Activated CD4-positive, alpha-beta T cell treated with anti-CD3 and anti-CD28 coated beads, Interleukin-2, Interleukin-4, amounts not matched to agents 100 ng/mL and 50 ng/mL, durations not matched to agents 16 hours and 8 hours (primary cell): ENCODE measurements at places on chromosomes 2 and 18.
A peak's percentile ranks its signal among the peaks of the same experiment; 100 is the strongest.

DNA sequence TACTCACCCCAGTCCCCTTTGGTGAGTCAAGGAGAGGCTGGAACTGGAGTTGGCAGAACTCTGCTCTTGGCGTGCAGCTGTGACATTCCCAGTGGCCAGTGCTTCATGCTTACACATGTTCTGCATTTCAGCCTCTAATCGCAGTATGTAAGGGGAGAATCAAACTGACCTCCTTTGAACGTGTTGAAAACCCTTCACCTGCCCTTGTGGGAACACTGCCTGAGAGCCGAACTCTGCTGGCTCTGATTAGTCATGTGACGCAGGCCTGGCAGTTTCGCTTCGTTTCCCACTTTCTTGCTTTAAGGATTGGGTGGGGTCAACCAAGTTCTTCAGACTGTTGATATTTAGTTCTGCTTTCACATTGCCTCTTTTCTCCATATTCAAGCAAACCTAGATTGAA lies 173.8 kb upstream of the BCL2L11 start:
- DNase-seq: no peak

- no peak for DNase-seq
These were observed 2.1 kb downstream of the RNF149 start for GRCh38 chr2:101306410-101306809.

DNA sequence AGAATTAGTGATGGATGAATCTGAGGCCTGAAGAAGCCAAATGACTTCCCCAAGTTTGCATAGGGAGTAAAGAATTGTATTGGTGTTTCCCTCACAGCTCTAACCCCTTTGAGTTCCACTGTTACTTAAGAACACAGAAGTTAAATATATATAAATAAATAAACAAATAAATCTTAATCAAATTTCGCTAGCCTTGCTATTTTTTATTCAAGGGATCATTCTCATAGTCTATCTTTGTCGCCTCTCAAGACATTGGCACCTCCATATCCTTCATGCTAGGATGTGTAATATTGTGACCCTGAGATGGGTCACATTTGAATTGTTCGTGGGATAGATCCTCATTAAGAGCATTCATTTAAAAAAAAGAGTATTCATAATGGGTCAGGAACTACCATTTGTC lies 121.3 kb upstream of the HNMT start:
- no peak for DNase-seq

DNA sequence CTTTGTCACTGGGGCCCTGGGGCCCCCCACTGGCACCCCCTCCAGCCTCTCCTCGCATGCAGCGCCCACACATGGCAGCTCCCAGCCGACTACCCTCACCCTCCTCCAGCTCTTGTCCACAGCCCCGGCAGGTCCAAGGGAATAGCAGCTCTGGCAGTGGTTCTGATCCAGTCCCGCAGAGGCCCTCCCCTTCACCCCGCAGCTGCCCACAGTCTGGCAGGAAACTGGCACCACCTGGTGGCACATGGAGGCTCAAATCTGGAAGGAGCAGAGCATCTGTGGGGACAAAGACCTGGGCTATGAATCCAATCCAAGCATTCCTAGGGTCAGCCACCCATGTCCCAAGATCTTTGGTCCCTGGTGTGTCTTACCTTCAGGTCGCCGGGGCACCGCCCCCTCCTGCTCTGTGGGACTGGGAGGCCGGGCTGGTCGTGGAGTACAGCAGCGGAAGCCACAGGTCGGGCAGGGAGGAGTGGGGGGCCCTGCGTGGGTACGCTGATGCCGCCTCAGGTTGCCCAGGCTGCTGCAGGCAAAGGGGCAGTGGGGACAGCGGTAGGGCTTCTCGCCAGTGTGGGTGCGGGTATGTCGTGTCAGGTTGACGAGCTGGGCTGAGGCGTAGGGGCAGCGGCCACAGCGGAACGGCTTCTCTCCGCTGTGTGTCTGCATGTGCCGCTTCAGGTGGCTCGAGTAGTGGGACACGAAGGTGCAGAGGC lies 2.3 kb downstream of the ZNF513 start:
- DNase-seq: no peak

- DNase-seq: no peak
These were observed 138.0 kb upstream of the DNMT3A start for GRCh38 chr2:25479761-25480160.

GRCh38 chr2:10304458-10305253 lies 2.0 kb downstream of the HPCAL1 start:
- no peak for DNase-seq

DNA sequence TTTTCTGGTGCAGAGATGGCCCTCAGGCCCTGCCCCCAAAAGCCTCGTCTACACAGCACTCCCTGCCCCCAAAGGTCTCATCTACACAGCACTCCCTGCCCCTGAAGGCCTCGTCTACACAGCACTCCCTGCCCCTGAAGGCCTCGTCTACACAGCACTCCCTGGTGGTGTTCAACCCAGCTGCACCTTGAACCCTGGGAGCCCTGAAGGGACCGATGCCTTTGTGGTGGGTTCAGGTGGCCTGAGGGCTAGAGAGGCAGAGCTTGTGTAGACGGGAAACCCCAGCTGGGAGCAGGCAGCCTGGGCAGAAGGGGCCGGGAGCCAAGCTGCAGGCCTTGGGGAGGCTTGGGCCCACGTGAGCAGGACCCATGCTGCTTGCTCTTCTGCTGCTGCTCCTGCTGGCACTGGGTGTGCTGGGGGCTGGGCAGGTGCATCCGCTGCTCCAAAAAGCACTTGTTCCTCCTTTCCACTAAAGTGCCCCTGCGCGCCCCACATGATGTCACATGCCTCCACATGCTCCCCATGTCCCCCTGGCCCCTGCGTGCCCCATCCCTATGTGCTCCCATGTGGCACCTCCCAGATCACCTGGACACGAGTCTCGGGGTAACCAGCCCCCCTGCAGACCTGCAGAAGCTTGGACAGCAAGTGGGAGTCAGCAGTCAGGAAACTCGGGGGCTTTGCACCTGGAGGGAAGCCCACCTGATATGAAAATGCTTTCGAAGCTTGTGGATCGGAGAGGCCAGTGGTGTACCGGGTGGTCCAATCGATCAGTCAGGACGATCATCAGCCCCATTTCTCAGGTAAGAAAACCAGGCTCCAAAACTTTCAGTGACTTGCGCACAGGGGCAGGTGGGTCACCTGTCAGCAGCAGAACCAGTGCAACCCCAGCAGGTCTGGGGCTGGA lies 94.9 kb upstream of the CTDP1 start:
- no peak for DNase-seq

- no peak for DNase-seq
These were observed 239.8 kb downstream of the EIPR1 start for GRCh38 chr2:3137651-3138300.

- DNase-seq: no peak
These were observed 89.8 kb upstream of the NEUROD1 start for GRCh38 chr2:181770150-181770549.

DNA sequence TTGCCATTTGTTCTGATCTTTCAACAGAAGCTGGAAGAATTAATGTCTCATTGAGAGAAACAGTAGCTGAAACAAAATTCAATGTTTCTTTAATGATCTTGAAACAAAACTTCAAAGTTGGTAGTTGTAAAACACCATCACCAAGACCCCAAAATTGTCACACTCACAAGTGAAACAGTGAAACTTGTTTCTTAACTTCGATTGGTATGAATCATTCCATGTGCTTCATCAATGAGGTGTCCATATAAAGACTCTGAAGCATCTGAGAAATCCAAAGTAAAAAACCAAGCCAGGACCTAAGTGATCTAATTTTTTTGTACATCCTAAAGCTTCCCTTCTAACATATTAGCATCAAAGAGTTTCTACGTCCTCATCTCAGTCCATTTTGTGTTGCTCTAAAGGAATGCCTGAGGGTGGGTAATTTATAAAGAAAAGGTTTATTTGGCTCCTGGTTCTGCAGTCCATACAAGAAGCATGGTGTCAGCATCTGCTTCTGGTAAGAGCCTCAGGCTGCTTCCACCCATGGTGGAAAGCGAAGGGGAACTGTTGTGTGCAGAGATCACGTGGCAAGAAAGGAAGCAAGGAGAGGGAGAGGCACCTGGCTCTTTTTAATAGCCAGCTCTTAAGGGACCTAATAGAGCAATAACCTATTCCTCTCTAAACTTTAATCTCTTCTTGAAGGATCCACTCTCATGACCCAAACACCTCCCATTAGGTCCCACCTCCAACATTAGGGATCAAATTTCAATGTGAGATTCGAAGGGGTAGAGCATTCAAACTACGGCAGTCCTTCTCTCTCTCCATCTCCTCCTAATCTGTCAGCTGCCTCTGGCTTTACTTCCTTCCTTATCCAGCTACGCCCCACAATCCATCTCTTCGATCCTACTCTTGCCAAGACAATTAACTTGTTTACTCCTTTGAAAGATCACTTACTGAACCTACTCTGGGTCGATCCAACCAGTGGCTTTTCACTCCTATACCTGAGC lies 20.7 kb upstream of the TLK1 start:
- peak; percentile 52 for DNase-seq

GRCh38 chr2:184137955-184138354 lies 460.4 kb upstream of the ZNF804A start:
- DNase-seq: no peak

- DNase-seq: no peak
These were observed 503.5 kb upstream of the SOX11 start for GRCh38 chr2:5188636-5189035.

- DNase-seq: no peak
These were observed 55.3 kb upstream of the HK2 start for GRCh38 chr2:74778381-74779264.

DNA sequence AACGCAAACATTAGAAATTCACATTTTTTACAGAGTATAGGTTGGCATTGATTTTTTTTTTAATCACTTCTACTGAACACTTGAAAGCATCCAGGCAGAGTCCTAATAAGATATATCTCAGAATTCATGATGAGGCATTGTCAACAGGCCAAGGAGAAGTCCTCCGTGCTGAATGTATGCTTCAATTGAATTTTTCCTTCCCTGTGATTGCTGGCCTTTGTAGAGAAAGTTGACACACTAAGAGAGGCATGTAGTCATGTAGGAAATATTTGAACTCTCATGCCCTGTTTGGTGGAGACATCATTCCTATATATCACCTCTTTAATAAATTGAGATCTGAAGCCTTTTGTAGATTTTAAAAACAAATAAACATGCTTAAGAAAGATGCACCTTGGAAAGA lies 844.9 kb downstream of the CPS1 start:
- no peak for DNase-seq

DNA sequence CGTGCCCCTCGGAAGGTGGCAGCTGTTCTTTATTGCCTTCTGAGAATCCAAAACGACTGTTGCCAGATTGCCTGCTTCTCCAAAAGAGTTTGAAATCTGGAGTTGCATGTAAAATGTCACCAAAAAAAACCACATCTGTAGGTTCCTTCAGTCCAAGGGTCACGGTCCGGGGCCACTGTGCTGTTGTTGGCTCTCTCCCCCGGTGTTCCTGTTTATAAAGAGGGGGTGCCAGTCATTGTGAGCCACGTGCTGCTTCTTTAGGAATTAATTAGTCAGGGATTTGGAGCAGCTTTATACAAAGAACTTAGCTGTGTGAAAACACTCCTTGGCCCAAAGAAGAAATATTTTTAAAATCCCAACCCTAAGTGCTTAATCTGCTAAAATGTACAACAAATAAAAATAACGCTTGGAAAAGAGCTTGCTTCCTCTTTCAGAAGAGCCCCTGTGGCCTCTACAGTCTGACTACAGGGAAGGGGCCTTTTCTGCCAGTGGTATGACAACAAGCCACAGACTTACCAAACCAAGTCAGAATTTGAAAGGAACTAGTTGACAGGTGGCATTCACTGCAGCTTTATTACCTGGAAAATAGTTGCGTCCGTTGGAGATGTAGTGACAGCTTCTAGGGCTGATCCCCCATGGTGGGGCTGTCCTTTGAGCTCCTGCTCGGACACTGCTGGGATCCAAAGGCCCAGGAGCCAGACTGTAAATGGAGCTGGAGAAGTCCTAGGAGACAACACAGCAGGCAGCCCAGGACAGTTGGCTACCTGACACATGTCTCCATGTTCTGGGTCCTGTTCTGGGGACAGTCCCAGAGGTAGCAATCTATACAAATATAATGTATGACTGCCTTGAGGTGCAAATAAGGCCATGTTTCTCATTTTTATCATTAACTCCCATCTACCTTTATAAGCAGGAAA lies 84.5 kb upstream of the SLC1A4 start:
- peak; percentile 25 for DNase-seq

DNA sequence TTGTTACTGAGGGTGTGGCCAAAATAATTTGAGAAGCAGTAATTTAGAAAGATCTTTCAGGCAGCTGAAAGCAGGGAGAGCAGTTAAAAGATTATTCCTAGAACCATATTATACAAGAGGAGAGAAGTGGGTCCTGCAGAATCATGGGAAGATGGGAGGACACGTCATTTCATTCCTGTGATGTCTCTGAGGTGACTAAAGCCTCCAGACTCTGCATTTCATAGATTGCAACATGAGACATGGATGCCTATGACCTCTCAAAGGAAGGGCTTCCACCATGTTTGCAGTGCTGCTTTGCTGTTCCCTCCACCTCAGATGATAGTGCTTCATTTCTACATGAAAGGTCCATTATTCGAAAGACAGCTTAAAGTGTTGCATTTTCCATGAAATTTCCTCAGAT lies 788.4 kb downstream of the TSN start:
- no peak for DNase-seq

DNA sequence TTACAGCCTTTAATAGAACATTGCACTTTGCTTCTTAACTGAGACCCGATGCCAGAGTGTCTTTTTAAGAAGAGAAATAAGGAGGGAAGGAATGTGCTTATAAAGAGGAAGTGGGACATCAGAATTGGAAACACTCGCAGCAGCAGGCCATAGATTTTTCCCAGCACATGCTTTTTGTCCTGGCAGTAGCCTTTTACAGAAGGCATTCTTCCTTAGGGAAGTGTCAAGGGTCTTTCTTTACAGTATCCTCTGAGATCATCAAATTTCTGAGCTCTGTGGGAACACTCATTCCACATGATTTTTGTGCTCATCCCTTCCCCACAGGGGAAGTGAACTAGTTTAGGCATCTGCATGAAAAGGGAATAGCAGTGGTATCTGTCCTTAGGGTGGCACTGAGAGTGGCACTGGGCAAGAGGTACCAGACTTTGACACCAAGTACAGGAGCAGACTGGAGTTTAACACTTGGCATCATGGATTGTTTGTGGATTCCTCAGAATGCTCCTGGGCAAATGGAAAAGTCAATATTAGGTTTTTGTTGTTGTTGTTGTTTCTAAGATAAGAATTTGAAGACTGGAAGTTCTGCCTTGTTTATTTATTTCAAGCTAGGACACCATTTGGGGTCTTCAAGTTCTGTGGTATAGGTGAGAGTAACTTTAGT lies 4.1 kb downstream of the MYO1B start:
- DNase-seq: no peak

DNA sequence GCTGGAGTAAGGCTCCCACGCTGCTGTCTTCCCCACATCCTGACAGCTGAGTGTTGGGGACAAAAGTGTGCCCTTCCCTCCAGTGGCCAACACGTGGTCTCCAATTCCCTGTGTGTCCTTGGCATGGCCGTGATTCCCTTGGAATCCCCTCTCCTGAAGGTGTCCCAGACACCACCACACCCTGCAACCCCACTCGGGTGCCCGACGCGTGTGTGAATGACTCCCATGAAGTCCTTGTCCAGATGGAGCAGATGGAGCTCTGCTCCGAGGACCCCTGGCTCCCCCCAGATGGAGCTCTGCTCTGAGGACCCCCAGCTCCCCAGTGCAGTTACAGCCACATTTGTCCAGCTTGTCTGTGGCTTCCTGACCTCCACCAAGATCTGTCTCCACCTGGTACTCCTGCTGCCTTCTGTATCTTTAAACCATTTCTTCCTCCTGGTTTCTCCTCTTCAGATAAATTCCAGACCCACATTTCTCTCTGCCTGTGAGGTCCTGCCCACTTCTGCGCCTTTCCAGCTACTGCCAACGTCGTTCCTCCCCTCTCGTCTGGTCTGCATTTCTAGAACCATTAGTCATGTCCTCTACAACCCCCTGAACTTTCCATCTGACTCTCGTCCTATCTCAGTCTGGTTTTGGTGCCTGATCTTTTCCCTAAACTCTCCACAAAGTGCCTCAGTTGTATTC lies 86.8 kb upstream of the PXDN start:
- no peak for DNase-seq
